NCI-H526 (cell line): ENCODE measurements at places on chromosomes 11 and 22.

GRCh38 chr11:45205978-45206377 is 59.5 kb downstream of the PRDM11 start:
- DNase-seq, result no peak

DNA sequence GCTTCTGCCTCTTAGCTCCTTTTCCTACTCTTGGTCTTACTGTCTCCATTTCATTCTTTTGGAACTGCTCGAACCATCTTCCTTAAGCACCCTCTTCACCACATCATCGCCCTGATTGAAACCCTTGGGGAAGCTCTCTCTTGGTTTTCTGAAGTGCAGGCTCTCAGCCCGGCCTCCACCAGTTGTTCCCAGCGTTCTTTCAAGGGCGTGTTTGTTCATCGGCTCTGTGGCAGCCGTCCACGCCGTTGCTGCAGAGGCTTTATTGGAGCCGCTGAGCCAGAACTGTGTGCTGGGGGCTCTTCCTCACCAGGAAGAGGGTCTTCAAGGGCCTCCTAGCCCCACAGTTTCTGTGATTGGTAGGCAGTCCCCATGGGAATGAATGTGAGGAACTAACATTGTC is 214.1 kb downstream of the TBC1D22A start:
- no peak for DNase-seq

GRCh38 chr11:131943295-131943694 is 572.9 kb downstream of the NTM start:
- DNase-seq, result no peak

GRCh38 chr11:58597486-58598144 is 18.8 kb downstream of the ZFP91 start:
- no peak for DNase-seq

GRCh38 chr22:42808521-42808920 is 48.6 kb downstream of the ARFGAP3 start:
- no peak for DNase-seq

- no peak for DNase-seq
Observed at GRCh38 chr22:48934446-48934845, 893.2 kb downstream of the BRD1 start.

- no peak for DNase-seq
Observed at GRCh38 chr11:10727146-10727851, 23.7 kb upstream of the CTR9 start.

DNA sequence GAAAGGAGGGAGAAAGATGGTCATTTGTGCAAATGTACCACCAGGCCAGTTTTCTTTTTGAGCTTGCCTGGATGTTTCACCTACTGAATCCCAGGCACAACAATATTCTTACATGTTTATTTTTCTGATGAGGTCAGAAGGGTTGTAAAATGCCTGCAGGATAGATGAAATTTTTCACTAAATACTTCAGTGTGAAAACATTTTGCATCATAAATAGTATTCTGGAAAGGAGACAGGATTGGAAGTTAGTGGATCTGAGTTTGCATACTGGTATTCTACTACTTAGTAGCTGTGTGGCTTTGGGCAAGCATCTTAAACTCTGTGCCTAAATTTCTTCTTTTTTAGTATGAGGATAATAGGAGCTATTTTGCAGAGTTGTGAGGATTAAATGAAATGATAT is 24.8 kb downstream of the RNF169 start:
- no peak for DNase-seq

GRCh38 chr11:3095712-3096361 is 38.6 kb upstream of the CARS1 start:
- no peak for DNase-seq

GRCh38 chr11:120221115-120221752 is 10.4 kb downstream of the OAF start:
- DNase-seq, result no peak

DNA sequence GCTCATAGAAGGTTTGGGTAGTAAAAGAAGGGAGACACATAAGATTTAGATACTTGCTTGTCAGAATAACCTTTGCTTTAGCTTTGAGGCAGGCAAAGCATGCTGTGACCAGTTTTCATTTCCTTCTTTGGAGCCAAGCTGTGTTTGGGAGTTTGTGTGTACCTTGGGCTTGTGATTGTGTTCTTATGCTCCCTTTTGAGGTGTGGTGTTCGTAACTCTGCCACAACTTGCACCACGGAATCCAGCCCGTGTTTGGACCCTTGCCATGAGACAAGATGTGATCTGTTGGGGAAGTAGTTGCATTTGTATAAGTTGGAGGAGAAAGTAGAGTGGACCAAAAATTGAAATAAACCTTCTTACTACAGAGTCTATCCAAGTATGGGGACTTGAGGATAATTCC is 34.0 kb downstream of the BMAL1 start:
- no peak for DNase-seq

DNA sequence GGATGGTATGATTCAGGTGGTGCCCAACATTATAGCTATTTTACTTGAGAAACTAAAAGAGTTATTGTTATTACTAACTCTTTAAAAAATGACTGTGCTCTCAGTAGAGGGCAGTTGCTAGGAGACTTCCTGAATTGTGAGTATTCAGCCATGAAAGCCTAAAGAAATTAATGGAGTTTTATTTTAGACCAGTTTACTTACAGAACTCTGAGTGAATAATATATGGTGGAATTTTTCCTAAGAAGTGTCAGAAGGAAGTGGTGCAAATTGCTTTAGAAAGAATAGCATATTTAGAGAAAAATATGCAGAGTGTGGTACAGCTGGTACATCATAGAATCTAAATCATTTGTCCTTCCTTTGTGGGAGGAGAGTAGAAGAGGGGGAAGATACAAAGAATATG is 689.9 kb upstream of the CCDC90B start:
- no peak for DNase-seq

DNA sequence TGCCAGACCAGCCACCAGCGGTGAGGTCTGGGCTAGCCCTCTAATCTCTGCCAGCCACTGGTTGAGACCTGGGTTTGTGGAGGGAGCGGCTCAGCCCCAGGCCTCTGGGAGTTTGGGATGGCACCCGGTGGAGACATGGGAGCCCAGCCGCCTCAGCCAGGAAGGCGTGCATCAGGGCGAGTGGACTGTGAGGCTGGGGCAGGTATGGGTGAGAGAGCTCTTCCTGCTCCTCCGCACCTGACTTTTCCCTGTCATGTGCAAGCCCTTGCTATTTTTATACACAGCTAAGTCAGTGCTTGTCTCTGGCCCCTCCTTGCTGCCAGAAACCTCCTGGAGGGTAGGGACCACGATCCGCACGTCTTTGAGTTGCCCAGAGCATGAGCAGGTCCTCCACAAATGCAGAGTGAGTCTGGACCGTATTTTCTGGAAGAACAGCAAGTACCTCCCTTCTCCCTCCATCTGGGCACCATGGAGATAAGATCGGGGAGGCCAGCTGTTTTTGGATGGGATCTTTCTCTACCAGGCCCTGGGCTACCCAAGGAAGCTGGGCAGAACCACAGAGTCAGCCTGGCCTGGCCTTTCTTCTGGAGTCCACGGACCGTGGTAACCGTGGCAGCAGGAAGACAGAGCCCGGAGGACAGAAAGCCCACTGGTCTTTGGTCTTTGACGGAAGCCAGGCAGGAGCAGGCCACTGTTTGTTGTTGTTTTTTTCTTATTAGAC is 53.3 kb downstream of the IGLL1 start:
- DNase-seq, result no peak

GRCh38 chr11:74090701-74091100 is 80.1 kb downstream of the C2CD3 start:
- DNase-seq, result no peak

- no peak for DNase-seq
Observed at GRCh38 chr11:93532806-93533205, 10.4 kb downstream of the SMCO4 start.

GRCh38 chr11:11403763-11404725 is 51.0 kb upstream of the CSNK2A3 start:
- DNase-seq, result no peak

GRCh38 chr22:47221840-47222615 is 459.6 kb downstream of the TBC1D22A start:
- no peak for DNase-seq

DNA sequence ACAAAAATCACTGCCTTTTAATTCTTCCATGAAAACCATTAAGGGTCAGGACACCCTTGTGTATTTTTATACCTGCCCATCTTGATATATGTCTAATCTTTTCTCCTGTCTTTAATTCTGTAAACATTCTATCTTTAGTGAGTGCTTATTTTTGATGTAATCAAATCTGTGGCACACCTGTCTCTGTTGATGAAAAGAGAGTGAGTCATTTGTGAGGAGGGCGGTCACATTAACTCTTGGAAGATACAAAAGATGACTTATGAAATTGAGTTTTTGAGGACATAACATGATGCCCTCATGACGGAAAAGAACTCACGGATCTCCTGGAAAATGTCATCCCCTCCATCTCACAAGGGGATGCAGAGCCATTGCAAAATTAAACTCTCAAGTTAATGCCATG is 206.5 kb upstream of the PGR start:
- DNase-seq, result no peak

GRCh38 chr22:45320357-45320976 is 10.7 kb downstream of the FAM118A start:
- no peak for DNase-seq

DNA sequence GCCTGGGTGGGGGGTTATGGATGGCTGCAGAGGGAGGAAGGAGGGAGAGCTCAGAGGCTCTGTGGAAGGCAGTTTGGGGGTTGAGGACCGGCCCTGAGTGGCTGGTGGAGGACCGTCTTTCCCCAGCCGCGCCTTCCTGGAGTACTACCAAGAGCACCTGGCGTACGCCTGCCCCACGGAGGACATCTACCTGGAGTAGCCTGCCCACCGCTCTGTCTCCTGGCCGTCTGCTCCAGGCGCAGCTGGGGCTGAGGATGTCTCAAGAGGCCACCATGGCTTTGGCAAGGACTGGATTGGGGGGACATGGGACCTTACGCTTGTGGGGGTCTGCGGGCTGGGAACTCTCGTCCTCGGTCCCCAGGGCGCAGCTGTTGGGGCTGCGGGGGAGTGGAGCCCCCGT is 10.0 kb downstream of the MAPK8IP2 start:
- DNase-seq, result no peak

DNA sequence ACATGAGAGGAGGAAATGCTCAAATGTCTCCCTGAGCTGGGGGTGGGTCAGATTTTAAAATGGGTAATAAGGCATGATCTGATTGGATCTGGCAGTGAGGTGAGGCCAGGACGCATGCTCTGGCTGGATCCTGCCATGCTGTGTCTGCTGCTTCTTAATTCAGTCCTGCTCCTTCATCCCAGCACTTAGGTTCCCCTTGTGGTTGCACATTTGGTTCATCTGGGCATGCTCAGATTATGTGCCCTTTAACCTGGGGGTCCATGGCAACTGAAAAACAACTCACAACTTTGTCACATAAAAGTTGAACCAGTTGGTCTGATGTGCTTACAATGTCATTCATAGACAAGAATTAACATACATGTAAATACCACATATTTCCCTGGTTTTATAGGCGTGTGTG is 67.9 kb downstream of the PIWIL4 start:
- no peak for DNase-seq

DNA sequence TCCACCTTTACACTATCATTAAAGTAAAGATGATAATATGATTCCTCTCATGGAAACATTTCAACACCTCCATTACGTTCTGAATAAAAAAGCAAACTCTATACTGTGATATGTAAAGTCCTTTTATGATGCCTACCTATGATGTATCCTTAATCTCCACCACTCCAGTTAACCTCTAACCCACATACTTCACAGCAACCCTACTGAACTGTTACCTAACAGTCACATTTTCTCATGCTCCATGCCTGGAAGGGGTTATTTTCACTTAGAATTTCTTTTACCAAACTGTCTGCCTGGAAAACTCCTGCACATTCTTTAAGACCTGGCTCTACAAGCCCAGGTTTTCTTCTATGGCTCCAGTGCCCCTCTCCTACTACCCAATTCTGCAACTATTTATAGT is 129.1 kb downstream of the FCHSD2 start:
- no peak for DNase-seq

DNA sequence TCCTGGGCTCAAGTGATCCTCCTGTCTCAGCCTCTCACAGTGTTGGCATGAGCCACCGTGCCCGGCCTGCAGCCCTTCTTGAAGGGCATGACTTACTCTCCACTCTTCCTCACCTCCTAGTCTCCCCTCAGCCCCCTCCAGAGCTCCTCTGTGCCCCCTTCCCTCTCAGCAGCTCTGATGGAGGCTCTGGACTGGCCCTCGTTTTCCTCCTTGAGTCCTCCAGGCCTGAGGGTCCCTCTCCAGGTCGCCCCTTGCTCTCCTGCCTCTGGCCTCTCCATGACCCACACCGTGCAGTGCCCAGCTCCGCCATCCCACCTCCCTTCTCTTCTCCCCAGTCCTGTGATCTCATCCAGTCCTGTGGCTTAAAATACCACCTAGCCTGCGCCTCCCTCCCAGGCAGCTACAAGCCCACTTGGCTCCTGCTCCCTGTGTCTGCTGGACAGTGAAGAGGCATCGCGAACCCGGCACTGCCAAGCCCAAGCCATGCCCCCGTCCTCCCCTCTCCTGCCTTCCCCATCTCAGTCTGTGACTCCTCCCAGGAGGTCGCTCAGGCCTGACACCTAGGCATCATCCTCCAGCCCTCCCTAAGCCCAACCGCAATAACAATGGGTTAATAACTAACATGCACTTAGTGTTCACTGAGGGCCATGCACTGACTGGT is 11.9 kb downstream of the KCNJ4 start:
- DNase-seq, result no peak

DNA sequence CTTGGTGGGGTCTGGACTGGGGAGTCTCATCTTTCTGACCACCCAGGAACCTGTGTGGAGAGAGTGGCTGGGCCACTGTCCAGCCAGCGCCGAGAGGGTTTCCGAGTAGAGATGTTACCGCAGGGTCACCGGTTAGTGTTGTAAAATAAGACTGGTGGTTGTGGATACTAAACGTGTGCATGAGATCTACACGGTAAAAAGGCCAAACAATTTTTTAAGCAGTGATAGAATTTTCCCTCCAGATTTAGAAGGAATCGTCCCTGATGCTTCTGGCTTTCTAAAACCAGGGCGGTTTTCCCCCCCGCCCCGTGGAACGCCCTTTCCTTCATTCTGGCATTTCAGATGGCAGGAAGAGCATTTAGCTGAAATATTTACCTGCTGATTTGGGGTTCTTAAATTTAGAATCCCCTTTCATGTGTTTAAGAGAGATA is 72.6 kb upstream of the PPARA start:
- no peak for DNase-seq

GRCh38 chr11:74730571-74731260 is 510 bp downstream of the CHRDL2 start:
- DNase-seq, result no peak

GRCh38 chr22:49869086-49869830 is 15.6 kb downstream of the ZBED4 start:
- DNase-seq, result no peak

DNA sequence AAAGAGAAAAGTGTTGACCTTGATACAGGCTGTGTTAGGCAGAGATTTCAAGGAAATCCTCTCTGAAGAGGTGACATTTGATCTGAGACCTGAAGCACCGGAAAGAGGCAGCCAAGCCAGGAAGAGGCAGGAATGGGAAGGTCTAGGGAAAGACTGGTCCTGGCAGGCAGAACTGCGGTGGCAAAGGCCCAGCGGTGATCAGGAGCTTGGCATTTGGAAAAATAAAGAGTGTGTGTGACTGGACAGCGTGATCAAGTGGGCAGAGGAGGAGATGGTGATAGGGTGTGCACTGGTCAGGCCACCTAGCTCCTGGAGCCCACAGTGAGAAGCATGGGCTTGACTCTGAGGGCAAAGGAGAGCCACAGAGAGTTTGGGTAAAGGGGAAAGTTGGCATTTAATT is 27.2 kb upstream of the GAB4 start:
- no peak for DNase-seq
